ENCODE measurements at places on chromosomes 16 and 17.
A peak's percentile ranks its signal among the peaks of the same experiment; 100 is the strongest.

DNA sequence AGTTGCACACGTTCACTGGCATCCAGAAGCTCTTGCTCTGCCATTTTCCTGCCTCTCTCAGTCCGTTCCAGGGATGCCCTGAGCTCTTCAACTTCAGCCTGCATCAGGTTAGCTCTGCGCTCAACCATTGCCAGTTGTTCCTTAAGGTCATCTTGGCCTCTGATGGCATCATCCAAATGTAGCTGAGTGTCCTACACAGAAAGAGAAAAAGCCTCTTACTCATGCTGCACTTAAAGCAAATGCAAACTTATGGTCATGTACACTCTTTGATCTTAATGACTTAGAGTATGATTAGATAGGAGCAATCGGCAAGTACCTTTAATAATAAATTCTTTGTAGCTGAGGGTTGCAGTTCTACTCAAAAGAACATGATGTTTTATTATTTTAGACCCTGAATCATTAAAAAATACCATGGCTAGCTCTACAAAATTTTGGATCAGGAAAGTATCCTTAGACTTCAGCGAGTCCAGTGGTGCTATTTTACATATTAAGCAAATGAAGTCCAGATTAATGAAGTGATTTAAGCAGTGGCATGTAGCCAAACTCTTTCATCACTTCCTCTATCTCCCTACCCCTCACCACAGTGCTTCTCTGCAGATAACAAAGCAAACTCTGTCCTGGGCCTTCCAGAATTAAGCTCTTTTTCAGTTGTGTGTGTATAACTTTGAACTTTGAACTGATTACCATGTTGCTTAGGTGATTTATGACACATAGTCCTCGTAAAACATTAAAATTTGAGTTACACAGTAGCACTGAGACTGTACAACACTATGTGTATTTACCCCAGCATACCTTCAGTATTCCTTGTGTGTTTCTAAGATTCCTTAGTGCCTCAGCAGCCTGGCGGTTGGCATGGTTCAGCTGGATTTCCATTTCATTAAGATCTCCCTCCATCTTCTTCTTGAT is 22.1 kb downstream of the MYH4 start:
- no peak for DNase-seq

- DNase-seq = no peak
These were observed 217.3 kb upstream of the ERCC4 start for GRCh38 chr16:13702614-13703013.

DNA sequence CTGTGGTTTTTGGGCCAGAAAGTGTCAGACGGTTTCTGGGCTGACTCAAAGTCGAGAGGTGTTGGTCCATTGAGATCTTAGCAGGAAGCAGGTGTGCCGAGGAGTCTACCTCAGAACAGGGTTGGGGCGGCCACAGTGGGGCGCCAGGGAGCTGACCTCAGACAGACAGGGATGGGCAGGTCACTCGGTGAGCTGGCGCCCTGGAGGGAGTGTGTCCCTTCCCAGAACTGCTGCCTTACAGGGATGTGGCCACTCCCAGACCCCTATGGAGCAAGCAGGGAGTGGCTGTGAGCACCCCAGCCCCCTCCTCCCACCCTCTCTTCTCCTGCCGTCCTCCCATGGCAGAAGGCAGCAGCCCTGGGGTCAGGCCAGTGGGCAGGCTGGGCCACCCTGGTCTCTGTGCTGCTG is 14.0 kb upstream of the DPEP1 start:
- peak; percentile 90 for DNase-seq

DNA sequence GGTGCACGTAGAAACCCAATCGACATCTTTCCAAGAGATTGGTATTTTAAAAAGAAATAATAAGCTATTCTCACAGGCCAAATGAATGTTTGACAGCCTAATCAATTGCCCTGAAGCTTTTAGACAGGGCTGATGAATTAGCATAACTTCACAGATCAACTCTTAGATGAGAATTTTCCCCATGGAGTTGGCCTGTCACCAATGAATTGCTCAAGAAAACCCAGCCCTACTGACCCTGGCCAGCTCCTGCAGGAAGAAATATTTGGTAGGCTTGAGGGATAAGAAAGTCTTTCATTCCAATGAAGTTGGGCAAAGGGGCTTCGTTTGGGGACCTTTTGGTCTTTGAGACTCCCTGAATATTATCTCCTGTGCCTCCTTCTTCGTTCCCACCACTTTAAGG is 23.4 kb upstream of the SEC14L1 start:
- DNase-seq = no peak

DNA sequence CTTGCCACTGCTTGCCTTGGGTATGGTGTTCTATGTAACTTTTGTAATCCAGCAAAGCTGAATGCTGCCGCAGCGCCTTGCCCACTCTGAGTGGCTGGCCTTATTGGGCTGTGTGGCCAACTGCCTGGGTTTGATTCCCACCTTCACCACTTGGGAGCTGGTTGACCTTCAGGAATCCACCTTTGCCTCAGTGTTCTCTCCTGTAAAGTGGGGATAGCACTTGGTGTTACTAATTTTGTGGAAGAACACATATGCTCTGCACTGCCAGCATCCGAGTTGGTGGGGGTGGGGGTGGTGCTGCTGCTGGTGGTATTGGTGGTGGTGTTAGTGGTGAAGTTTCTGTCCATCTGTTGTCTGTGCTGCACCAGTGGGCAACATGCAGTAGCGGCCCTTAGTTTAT is 32.8 kb downstream of the AKAP1 start:
- no peak for DNase-seq

DNA sequence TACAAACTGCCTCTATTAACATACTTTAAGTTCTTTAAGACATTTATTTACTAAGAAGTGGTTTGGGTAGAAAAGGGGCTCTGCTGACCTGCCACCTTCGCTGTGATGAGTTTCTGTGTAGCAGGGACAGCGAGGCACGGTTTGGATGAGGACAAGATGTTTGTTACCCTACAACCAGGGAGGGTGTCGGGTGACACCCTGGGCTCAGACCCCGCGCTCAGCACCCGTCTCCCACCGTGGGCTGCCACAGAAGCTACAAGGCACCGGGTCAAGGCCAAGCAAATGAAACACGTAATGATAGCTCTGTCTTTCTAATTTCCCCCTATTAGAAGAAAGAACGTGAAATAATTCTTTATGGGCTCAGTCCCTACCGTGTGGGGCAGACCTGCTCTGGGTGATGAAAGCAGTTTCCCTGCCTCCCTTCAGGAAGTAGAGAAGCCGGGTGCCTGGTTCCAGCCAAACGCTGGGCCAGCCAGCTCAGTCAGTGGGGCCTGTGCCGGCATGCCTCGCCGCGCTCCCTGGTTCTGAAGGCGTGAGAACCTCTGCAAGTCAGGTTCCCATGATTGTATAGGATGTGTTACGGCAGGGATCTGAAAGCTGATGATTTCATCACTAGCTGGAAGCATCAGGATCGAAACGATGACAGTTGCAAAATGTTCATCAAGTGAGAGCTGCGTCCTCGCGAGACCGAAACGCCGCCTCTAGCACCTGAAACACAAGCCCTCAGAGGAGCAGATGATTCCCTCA is 3.9 kb downstream of the ZNF750 start:
- DNase-seq = peak; percentile 39

DNA sequence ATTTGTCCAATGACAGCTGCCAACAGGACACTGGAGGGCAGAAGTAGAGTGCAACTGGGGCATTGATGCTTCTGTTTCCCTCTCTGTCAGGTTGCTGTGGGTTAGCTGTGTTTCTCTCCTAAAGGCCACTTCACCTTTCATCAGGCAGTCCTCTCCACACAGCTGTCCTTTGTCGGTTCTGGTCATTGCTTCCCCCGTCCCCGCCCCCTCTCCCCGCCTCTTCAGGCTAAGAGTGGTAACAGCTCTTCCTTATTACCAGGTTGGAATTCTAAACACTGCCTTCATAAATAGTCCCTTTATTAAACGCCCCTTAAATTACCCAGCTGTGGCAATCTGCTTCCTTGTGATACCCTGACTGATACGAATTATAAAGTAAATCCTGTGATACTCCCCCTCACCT is 31.8 kb upstream of the NSRP1 start:
- no peak for DNase-seq

DNA sequence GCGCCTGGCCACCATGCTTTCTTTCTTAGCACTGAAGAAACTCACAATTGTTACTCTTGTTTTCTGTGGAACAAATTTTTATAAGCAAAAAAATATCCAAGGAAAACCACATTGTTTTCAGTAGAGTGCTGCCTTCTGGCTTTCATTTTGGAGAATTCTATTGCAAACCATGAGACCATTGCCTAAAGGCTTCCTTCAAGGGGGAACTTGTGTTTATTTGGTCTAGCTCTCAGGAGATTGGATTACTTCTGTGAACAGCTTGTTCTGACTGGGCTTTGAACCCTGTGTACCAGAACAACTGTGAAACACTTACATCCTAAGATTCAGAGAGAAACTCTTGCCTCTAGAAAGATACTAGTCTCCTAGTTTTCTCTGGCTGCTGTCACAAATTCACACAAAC is 32.1 kb downstream of the TOM1L1 start:
- no peak for DNase-seq

- no peak for DNase-seq
These were observed 16.5 kb upstream of the LIMD2 start for GRCh38 chr17:63716426-63716825.

- DNase-seq = peak; percentile 62
These were observed 684 bp downstream of the ZFP90 start for GRCh38 chr16:68539711-68540239.

DNA sequence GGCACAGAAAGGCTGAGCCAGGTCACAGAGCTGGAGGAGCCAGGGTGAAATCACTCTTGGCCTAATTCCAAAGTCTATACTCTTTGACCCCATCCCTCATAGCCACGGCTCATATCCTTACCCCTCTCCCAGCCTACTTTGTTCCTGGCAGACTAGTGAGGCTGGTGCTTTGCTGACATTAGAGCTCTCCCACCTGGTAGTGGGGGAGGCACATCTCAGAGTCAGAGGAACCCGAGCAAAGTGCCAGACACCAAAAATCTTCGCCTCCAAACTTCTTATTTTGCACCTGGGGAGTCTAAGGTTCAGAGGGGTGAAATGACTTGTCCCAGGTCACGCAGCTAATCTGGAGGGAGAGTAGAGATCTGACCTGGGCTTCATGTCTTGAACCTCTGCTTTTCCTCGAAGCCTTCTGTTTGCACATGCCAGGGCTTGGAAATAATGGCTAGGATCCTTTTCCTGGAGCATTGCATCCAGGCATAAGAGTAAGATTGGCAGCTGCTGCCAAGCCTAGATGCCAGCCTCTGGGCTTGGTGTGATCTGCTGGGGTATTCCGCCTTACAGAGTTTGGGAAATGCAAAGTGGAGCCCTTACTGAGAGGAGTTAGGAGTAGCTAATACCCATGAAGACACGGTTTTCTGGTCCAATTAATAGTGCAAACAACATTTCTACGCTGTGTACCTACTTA is 126.9 kb downstream of the SPACA3 start:
- no peak for DNase-seq

DNA sequence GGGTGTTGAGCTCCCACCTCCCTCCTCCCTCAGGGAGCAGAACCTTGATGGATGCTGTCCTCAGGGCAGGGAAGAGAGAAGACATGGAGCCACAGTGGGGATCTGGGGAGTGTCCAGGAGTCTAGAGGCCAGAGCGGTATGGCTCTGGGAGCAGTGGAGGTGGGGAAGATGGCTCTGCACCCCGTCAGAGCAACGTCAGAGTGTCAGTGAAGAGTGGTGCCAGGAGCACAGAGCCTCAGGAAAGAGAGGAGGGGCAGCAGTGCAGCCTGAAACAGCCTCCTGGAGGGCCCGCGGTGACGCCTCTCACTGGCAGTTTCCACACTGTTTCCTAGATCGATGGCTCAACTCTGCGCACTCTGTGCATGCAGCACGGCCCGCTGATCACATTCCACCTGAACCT is 23.2 kb upstream of the SLC5A11 start:
- no peak for DNase-seq

GRCh38 chr17:51029568-51030463 is 90.9 kb downstream of the SPAG9 start:
- DNase-seq = no peak

- DNase-seq = no peak
These were observed 19.5 kb downstream of the MPHOSPH6 start for GRCh38 chr16:82150549-82150948.

GRCh38 chr16:74035816-74036215 is 260.8 kb upstream of the PSMD7 start:
- DNase-seq = peak; percentile 49

DNA sequence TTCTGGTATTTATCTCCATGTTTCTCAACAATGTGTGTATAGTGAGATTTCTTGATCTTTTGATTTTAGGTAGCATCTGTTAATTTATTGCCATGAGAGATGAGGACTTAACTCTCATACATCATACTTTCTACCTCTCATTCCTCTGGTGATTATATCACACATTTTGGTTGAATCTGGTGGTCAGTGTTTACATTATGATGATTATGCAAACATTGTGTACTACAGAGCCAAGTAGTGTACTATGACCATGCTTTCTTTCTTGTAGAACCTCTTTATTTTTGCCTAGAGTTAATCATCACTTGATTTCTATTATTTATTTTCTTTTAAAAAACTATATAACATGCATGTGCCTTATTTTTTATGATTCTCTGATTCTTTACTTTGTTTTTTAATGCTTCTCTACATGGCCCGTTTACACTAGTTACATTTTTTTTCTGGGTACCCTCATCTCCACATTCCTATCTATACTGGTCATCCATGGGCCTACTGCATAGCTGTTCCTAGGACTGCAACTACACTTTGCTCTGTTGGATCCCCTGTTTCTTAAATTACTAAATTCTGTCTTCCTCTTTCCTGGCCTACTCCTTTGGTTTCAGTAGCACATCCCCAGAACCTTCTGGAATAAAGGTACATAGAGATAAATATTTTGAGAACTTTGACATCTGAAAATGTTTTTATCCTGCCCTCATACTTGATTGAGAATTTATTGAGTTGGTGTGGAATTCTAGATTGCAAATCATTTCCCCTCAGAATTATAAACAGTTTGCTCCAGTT is 63.0 kb upstream of the LRRC37A3 start:
- DNase-seq = no peak

GRCh38 chr17:75514299-75514918 is 928 bp downstream of the CASKIN2 start:
- no peak for DNase-seq

DNA sequence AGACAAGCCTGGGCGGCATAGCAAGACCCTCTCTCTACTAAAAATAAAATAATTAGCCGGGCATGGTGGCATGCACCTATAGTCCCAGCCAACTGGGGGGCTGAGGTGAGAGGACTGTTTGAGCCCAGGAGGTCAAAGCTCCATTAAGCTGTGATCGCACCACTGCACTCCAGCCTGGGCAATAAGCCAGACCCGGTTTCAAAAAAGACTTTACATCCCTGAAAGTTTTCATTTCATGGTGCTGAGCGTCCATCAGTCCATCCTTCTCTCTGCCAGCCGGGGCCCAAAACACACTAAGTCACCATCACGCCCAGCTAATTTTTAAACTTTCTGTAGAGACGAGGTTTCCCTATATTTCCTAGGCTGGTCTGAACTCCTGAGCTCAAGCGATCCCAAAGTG is 10.6 kb downstream of the RAB40B start:
- no peak for DNase-seq

DNA sequence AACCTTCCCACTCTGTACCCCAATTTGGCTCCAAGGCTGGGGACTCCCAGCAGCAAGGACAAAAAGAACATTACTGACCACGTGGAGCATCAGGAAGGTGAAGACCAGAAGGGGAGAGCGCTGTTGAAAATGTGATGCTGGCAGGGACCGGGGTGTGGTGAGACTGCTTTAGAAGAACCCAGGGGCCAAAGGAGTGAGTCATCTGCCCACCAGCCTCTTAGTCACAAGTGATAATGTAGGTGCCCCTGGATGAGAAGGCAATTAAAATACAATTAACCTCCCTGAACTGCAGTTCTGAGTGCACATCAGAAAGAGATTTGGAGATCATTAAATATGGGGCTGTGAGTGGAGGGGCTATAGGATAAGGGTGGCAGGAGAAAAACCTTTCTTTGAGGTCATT is 366.6 kb upstream of the CCL2 start:
- DNase-seq = no peak
